Suppressor macrophage treated with lipopolysaccharide for 1 hour (primary cell): ENCODE measurements at places on chromosomes 1 and 21.

DNA sequence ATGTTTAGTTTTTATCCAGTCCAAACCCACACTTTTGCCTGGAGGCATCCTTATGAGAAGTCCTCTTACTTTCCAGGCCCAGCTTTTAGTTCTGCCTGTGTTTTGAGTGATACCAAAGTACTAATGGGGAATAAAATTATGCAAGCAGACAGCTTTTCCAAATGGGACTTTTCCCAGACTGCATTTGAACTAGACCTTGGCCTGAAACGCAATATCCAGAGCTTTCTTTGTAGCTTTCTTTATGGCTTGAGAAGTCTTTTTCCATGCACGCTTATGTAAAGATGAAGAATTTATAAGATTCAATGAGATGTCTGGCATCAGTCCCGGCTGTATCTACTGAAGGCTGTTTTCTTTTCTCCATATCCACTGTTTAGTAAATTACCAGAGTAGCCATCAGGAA, 236.6 kb upstream of the RAB4A start:
- DNase-seq = no peak

GRCh38 chr1:103529746-103530145, 4.2 kb downstream of the RNPC3 start:
- DNase-seq = peak; percentile 7

- DNase-seq = no peak
Observed at GRCh38 chr1:65404941-65405340, 15.5 kb upstream of the LEPR start.

GRCh38 chr1:46301406-46301807, 2.0 kb downstream of the LRRC41 start:
- no peak for DNase-seq

GRCh38 chr1:171828794-171829193, 12.5 kb upstream of the DNM3 start:
- peak; percentile 36 for DNase-seq

DNA sequence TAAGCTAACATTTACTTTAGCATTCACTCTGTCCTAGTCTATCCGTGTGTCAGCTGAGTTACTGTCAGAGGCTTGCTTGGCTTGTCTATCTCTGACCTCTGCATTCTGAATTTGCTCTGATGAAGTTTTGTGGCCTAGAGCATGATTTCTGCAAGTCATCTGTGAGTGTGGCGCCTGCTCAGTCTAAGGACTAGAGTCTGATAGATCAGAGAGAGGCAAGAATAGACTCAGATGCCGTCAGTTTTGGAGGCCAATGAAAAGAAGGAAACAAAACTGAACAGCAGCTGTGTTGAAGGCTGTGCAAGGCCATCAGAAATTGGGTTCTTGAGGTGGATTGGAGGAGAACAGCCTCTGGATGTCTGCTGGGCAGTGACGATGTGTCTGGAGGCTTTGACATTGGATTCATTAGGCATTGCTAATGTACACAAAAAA, 573.1 kb downstream of the USP25 start:
- no peak for DNase-seq

GRCh38 chr21:38326429-38326828, 69.6 kb downstream of the KCNJ15 start:
- no peak for DNase-seq

- peak; percentile 39 for DNase-seq
Observed at GRCh38 chr21:31509194-31510017, 150.1 kb upstream of the SOD1 start.

DNA sequence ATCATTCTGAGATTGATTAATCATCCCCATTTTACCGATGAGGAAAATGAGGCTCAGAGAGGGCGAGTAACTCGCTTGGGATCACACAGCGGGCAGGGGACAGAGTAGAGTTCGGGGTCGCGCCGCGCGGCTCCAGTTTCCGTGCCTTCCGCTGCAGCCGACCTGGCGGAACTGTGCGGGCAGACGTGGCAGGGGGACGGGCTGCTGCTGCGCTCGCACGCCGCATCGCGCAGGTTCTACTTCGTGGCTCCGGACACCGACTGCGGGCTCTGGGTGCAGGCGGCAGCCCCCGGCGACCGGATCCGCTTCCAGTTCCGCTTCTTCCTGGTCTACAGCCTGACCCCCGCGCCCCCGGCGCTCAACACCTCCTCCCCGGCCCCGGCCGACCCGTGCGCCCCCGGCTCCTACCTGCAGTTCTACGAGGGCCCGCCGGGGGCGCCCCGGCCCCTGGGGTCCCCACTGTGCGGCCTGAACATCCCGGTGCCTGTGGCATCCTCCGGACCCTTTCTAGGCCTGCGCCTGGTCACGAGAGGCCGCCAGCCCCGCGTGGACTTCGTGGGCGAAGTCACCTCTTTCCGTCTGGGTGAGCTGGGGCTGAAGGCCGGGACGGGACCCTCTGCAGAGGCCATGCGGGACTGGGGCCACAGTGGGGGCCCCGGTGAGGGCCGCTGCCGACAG, 2.3 kb downstream of the LDLRAD2 start:
- peak; percentile 57 for DNase-seq

DNA sequence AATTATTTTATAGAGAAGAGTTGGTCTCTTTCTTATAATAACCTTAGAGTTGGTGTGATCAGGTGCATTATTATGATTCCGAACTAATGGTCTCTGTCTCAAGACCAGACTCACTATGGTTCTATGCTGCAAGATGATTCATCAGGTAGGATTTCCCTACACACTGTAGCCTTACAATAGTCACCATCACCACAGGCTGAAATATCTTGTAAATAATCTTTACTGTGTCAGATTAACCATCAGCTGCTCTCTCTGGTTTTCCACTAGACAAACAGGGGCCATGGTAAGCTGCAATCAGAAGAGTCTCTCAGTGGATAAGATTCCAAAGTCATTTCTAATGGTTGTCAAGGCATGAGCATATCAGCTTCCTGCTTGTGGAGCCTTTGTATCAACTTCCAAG, 4.4 kb upstream of the GBP4 start:
- DNase-seq = no peak

DNA sequence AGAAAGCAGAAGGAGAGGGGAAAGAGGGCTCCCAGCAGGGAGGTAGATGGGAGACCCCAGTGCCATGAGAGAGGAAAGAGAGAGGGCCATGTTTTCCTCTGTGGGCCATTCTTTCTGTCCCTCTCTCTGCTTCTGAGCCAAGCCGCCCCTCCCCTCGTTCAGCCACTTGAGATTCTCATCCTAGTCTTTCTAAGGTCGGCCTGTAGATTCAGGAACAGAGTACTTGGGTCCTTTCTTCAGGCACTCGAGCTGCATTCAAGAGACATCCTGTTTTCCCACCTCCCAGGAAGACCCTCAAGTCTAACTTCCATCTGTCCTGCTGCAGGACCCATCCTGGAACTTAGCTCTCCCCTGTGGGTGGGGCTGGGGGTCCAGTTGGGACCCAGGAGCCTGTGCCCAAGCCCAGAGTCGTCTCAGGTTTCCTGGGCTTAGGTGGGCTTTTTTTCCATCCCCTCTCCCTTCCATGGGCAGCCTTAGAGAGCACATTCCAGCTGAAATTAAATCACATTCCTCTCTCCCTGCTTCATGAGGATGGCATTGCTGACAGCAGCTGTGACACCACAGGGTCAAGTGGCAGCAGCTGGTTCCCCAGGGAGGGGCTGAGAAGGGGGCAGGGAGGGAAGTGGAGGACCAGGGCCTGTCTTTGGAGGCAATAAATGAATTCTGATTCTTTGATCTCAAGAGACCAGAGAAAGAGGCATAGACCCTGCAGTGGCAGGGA, 13.0 kb downstream of the NES start:
- no peak for DNase-seq

DNA sequence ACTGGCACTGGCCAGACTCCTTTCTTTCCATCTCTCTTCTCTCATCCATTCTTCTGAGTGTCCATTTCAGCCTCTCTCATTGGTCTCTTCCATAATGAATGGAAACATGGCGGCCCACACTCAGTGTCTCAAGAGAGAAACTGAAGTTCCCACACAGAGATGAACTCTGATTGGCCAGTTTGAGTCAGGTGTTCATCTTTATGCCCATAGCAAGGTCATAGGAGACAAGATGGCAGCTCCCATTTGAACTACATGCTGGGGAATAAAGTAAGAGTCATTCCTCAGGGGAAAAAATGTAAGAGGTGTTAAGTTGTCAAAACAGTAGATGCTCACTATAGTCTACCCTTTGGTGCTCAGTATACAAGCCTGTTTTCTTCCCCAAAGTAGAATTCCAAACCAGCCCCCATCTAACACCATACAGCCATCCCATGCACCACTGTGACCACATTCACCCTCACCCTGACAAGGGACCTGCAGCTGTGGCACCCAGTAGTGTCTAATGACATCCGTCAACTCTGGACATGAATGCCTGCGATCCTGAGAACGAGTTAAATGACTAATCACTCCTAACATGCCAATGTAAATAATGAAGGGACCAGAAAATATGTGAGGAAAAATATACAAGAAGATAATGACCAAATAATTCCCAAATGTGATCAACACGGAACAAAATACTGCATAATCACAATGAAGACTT, 12.4 kb downstream of the CDA start:
- no peak for DNase-seq

GRCh38 chr1:33379631-33380354, 51.1 kb downstream of the PHC2 start:
- no peak for DNase-seq

GRCh38 chr21:45168522-45168921, 94.1 kb downstream of the ADARB1 start:
- DNase-seq = no peak

DNA sequence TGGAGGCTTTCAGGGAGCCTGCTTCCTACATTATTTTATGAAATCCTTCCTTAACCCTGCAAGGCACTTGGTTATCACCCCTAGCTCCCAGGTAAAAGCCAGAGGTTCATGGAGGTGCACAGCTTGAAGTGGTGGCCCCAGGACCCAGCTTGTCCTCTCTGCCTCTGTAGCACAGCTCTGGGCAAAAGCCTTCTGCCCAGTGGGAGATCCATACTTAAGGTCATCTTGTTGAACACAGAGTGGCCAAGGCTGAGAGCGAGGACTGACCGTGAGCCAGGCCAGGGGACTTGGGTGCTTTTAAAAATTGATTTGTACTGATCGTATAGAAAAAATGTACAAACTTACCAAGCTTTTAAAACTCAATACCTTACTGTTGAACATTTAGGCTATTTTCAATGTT, 33.4 kb downstream of the KCNA2 start:
- no peak for DNase-seq

GRCh38 chr1:225710804-225711203, 57.9 kb upstream of the ENAH start:
- no peak for DNase-seq

GRCh38 chr1:28983509-28984310, 69.3 kb downstream of the EPB41 start:
- no peak for DNase-seq

- DNase-seq = peak; percentile 86
Observed at GRCh38 chr1:160830321-160831153, 32.1 kb downstream of the CD244 start.

- no peak for DNase-seq
Observed at GRCh38 chr1:231701306-231701705, 74.7 kb downstream of the DISC1 start.

DNA sequence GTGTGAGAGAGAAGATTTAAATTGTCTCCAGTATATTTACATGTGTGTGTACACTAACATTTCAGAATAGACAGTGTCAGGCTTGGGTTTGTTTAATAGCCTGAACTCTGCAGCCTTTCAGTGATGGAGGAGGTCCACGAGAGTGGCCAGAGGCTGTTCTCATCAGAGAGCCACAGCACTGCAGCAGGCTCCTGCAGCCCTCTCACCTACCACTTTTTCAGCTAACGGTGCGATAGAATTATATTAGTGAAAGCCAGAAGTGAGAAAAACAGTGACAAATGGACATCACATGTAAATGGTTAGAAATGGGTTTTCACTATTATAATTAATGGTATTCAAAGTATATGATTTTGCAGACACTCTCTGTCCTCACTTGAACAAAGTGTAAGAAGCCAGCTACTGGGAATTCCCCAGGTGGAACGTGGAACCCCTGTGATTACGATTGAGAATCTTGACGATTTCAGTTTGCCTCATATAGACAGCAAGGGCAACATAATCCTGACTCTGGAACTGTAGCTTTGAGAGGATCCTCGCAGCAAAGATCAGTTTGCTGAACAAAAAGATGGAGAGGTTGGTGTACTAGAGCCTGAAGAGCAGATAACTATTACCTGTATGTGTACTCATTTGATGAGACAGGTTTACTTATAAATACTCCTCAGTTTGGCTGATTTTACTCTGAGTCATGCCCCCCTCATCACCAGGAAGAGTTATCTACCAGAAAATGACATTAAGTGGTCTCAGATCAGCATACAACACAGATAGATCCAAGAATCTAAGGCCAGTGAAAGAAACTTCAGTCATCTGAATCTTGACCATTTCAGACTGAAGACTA, 31.4 kb downstream of the IFI16 start:
- DNase-seq = no peak

DNA sequence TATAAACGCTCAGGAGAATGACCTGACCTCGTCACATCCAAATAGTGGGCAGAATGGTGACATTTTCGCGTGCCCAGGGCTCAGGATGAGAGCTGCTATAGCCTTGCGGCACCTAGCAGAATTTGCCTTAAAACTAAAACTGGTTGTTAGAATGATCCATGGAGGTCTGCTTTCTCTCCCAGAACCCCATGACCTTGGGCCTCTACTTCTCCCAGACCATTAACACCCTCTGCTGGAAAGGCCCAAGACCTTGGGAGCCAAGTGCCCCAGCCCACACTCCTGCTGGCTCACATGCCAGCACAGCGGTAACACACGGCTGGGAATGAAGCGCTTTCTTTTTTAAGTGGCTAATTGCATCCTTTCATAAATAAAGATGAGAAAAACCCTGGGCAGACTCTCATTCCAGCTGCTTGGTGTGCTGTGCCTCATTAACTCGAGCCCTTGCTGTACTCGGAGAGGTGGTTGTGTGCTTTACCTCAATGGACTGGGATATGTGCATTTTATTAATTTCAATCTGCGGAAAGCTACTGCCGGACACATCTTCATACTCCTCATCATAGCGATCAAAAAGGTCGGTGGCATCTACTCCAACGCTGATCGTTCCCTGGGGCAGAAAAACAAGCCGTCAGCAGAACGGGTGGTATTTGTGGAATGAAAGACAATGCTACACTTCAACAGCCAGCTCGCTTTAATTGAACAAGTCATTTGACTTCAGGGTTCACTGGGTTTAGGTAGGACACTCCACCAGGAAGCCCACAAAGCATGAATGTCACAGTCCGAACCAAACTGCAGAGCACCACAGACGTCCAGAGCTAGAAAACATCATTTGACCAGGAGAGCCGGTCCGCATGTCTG, 29.0 kb downstream of the THAP3 start:
- DNase-seq = no peak

DNA sequence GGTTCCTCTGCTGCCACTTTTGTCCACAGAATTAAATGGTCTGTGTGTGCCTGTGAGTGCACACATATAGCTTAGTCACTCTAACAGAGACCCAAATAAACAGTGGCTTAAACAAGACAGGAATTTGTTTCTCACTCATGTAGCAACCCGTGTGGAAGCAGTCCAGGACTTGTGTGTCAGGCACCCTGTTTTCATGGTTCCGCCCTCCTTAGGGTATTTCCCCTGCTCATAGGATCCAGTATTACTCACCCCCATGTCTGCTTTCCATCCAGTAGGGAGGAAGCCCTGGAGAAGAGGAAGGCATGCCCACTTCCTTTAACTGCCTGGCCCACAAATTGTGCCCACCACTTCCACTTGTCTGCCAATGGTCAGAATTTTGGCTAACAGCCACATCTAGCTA, 41.3 kb upstream of the TACSTD2 start:
- peak; percentile 95 for DNase-seq

GRCh38 chr1:150574260-150575071, 4.9 kb downstream of the MCL1 start:
- no peak for DNase-seq
